ENCODE measurements at places on chromosomes 6 and 20.
A peak's percentile ranks its signal among the peaks of the same experiment; 100 is the strongest.

DNA sequence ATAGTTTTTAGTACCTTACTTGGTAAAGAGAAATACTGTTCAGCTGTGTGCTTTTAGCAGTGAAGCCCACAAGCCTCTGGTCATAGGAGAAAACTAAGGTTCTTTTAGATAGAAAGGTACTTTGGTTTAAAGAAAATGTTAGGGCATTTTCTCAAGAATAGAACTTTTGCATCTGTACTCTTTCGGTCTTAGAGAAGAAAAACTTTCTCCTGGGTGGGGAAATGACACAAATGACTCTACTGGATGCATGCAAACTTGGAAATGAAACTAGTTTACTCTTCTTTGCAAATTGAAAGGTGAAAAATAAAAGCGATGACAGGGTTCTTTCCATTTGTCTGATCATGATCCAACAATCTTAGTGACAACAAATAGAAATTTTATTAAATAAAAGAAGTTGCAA is 2.1 kb upstream of the TMEM217 start:
- peaks cover 53% of the 10 kb centered on the region for H3K4me1 ChIP-seq
- no peaks in the 10 kb centered on the region for H3K27me3 ChIP-seq
- DNase-seq, result no peak

DNA sequence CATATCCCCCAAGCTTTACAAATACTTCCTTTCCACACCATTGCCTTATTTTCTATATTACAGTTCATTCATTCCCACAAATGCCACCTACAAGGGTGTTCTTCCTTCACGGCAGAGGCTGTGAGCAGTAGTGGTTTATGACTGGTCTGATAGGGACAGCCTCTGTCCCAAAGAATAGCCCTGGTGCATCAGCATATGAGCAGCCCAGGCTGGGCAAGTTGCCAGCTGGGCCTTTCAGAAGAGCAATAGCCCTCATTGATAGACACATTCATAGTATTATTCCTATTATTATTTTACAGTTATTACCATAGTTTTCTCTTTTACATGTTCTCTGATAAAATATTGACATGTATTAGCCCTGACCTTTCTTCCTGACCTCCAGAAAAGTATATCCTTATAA is 149.9 kb downstream of the MMS22L start:
- no peaks in the 10 kb centered on the region for H3K4me1 ChIP-seq
- no peak overlapping the region for H3K27ac ChIP-seq
- DNase-seq, result no peak
- no peaks in the 10 kb centered on the region for H3K36me3 ChIP-seq

- H3K4me3 ChIP-seq, result no peak overlapping the region
- H3K4me1 ChIP-seq, result peaks cover 5% of the 10 kb centered on the region
Observed at GRCh38 chr20:41100001-41100480, 37.3 kb upstream of the PLCG1 start.

GRCh38 chr20:38094373-38094891 is 60.9 kb downstream of the RPRD1B start:
- H3K4me3 ChIP-seq, result no peak overlapping the region
- peaks cover 39% of the 10 kb centered on the region for H3K36me3 ChIP-seq

GRCh38 chr20:25288291-25289181 is 40.7 kb downstream of the PYGB start:
- H3K27me3 ChIP-seq, result no peaks in the 10 kb centered on the region
- peaks cover 31% of the 10 kb centered on the region for H3K36me3 ChIP-seq
- H3K27ac ChIP-seq, result no peak overlapping the region
- no peak overlapping the region for H3K4me3 ChIP-seq
- DNase-seq, result no peak
- no peaks in the 10 kb centered on the region for H3K4me1 ChIP-seq

- H3K4me1 ChIP-seq, result no peaks in the 10 kb centered on the region
- no peak for DNase-seq
- peaks cover 8% of the 10 kb centered on the region for H3K27me3 ChIP-seq
- no peak overlapping the region for H3K27ac ChIP-seq
- no peaks in the 10 kb centered on the region for H3K36me3 ChIP-seq
- H3K4me3 ChIP-seq, result no peak overlapping the region
Observed at GRCh38 chr6:47355496-47355895, 45.8 kb upstream of the TNFRSF21 start.

- no peak overlapping the region for H3K4me3 ChIP-seq
- no peak for DNase-seq
- H3K4me1 ChIP-seq, result peaks cover 4% of the 10 kb centered on the region
- no peak overlapping the region for H3K27ac ChIP-seq
- no peaks in the 10 kb centered on the region for H3K36me3 ChIP-seq
Observed at GRCh38 chr6:70531133-70531532, 35.6 kb upstream of the SDHAF4 start.

GRCh38 chr20:45346291-45346718 is 1.9 kb downstream of the SDC4 start:
- DNase-seq, result no peak
- peak overlapping the region; percentile 87 for H3K4me3 ChIP-seq
- H3K36me3 ChIP-seq, result peaks cover 45% of the 10 kb centered on the region
- H3K27ac ChIP-seq, result peak overlapping the region; percentile 50

DNA sequence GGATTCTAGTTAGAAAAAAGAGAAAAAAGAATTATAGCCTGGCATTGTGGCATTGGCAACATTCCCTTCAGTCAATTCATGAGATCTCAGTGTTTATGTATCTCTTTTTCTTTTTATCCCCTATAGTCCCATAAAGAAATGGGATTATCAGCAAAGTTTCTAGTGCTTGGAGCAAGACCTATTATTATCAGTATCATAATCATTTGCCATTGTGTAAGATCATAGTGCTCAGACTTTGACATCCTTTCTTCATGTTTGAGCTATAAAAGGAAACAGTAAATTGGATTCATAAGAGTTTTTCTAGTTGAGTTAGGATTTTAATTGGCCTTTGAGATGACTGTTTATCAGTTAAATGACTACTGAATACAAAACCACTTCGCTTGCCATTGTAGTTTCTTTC is 295.6 kb downstream of the GRIK2 start:
- H3K4me1 ChIP-seq, result no peaks in the 10 kb centered on the region
- no peaks in the 10 kb centered on the region for H3K36me3 ChIP-seq
- H3K27ac ChIP-seq, result no peak overlapping the region
- no peak for DNase-seq
- no peaks in the 10 kb centered on the region for H3K27me3 ChIP-seq

DNA sequence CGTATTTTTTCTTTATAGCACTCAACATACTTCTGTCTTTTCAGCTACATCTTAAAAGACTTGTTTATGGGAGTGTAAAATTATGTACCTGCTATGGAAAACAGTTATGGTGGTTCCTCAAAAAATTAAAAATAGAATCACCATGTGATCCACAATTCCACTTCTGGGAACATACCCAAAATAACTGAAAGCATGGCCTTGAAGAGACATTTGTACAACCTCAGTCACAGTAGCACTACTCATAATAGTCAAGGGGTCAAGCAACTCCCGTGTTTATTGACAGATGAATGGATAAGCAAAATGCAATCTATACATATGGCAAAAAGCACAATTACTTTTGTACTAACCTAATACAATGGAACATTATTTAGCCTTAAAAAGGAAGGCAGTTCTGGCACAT is 74.5 kb downstream of the METTL24 start:
- H3K4me1 ChIP-seq, result no peaks in the 10 kb centered on the region
- DNase-seq, result no peak
- H3K36me3 ChIP-seq, result no peaks in the 10 kb centered on the region
- no peak overlapping the region for H3K4me3 ChIP-seq
- H3K27me3 ChIP-seq, result peaks cover 3% of the 10 kb centered on the region

GRCh38 chr6:26284537-26285142 is 80.4 kb upstream of the BTN3A2 start:
- peaks cover 2% of the 10 kb centered on the region for H3K27me3 ChIP-seq
- peaks cover 33% of the 10 kb centered on the region for H3K4me1 ChIP-seq
- peak overlapping the region; percentile 95 for H3K27ac ChIP-seq
- peak; percentile 47 for DNase-seq
- H3K36me3 ChIP-seq, result peaks cover 13% of the 10 kb centered on the region

DNA sequence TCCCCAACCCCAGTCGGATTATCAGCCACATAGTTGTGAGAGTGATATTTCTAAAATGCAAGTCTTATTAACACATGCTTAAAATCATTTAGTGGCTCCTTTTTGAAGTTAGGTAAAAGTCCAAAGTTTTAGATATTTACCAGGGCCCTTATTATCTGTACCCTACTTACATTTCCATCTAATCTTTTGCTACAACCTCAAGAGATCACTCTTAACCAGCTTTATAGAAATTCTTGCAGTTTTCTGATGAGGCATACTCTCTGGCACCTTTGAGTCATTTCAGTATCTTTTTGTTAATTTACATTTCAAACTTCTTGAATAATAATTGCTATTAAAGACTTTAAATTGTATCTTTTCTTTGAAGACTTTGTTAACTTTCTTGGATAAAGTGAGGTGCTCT is 453.3 kb downstream of the RFPL4B start:
- DNase-seq, result no peak
- H3K27me3 ChIP-seq, result no peaks in the 10 kb centered on the region
- H3K36me3 ChIP-seq, result no peaks in the 10 kb centered on the region
- H3K4me1 ChIP-seq, result no peaks in the 10 kb centered on the region

- peaks cover 6% of the 10 kb centered on the region for H3K36me3 ChIP-seq
- peak overlapping the region; percentile 98 for H3K27ac ChIP-seq
- H3K4me1 ChIP-seq, result peaks cover 44% of the 10 kb centered on the region
- H3K4me3 ChIP-seq, result peak overlapping the region; percentile 86
- H3K27me3 ChIP-seq, result no peaks in the 10 kb centered on the region
- peak; percentile 83 for DNase-seq
Observed at GRCh38 chr20:47727170-47727880, 58.0 kb downstream of the SULF2 start.

- no peak overlapping the region for H3K27ac ChIP-seq
- no peaks in the 10 kb centered on the region for H3K36me3 ChIP-seq
- H3K4me1 ChIP-seq, result peaks cover 4% of the 10 kb centered on the region
- DNase-seq, result no peak
- no peaks in the 10 kb centered on the region for H3K27me3 ChIP-seq
- no peak overlapping the region for H3K4me3 ChIP-seq
Observed at GRCh38 chr6:149306967-149307366, 10.5 kb upstream of the TAB2 start.

GRCh38 chr6:154239392-154239791 is 117.2 kb downstream of the IPCEF1 start:
- no peak for DNase-seq
- H3K4me1 ChIP-seq, result peaks cover 42% of the 10 kb centered on the region
- H3K27ac ChIP-seq, result no peak overlapping the region
- no peak overlapping the region for H3K4me3 ChIP-seq
- peaks cover 20% of the 10 kb centered on the region for H3K36me3 ChIP-seq

- H3K36me3 ChIP-seq, result no peaks in the 10 kb centered on the region
- no peak overlapping the region for H3K4me3 ChIP-seq
- peaks cover 24% of the 10 kb centered on the region for H3K4me1 ChIP-seq
Observed at GRCh38 chr6:145863988-145864616, 49.5 kb upstream of the FBXO30 start.

GRCh38 chr6:148776321-148777308 is 29.8 kb downstream of the UST start:
- peaks cover 14% of the 10 kb centered on the region for H3K27me3 ChIP-seq
- peaks cover 10% of the 10 kb centered on the region for H3K4me1 ChIP-seq
- no peaks in the 10 kb centered on the region for H3K36me3 ChIP-seq
- H3K27ac ChIP-seq, result no peak overlapping the region
- H3K4me3 ChIP-seq, result no peak overlapping the region
- DNase-seq, result no peak

DNA sequence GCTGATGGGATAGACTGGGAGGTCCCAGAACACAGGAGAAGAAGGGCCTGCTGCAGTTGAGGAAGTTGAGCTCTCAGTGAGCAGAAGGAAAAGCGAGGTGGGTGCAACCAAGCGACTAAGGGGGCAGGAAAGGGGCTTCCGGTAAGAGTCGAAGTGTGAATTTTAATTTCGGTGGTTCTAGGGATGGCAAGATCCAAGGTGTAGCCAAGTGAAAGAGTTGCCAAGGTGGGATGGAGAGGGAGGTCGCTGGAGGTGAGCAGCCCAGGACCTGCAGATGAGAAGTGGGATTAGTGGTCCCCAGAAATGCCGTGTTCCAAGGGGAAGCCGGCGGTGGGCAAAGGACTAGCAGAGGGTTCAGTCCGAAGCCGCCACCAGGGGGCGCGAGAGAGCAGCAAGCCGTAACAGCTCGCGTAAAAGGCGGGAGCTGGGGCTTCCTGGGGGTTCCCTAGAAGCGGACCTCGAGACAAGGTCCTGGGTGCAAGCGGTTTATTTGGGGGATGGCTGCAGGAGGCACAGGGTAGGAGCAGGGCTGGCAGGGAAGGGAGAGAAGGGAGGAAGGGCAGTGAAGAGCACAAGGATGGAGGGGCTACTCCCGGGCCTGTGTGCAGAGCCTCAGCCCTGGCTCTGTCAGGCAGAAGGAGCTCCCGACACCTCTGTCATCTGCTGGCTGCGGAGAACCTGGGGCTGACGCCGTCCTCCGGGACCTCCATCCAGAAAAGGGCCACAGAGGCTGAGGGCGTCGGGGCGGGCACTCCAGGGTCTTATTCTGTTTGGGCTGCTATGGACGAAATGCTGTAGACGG is 103.6 kb downstream of the PAX1 start:
- H3K4me1 ChIP-seq, result no peaks in the 10 kb centered on the region
- H3K4me3 ChIP-seq, result no peak overlapping the region
- H3K27me3 ChIP-seq, result no peaks in the 10 kb centered on the region
- peak; percentile 14 for DNase-seq
- H3K27ac ChIP-seq, result no peak overlapping the region

- no peak overlapping the region for H3K4me3 ChIP-seq
- no peaks in the 10 kb centered on the region for H3K36me3 ChIP-seq
- peaks cover 14% of the 10 kb centered on the region for H3K27me3 ChIP-seq
- H3K4me1 ChIP-seq, result peaks cover 24% of the 10 kb centered on the region
- no peak for DNase-seq
Observed at GRCh38 chr20:51703400-51704287, 64.5 kb downstream of the ATP9A start.

- DNase-seq, result no peak
- H3K36me3 ChIP-seq, result no peaks in the 10 kb centered on the region
- no peaks in the 10 kb centered on the region for H3K4me1 ChIP-seq
- H3K27me3 ChIP-seq, result peaks cover 5% of the 10 kb centered on the region
Observed at GRCh38 chr6:43120944-43121913, 45.1 kb downstream of the PTK7 start.

DNA sequence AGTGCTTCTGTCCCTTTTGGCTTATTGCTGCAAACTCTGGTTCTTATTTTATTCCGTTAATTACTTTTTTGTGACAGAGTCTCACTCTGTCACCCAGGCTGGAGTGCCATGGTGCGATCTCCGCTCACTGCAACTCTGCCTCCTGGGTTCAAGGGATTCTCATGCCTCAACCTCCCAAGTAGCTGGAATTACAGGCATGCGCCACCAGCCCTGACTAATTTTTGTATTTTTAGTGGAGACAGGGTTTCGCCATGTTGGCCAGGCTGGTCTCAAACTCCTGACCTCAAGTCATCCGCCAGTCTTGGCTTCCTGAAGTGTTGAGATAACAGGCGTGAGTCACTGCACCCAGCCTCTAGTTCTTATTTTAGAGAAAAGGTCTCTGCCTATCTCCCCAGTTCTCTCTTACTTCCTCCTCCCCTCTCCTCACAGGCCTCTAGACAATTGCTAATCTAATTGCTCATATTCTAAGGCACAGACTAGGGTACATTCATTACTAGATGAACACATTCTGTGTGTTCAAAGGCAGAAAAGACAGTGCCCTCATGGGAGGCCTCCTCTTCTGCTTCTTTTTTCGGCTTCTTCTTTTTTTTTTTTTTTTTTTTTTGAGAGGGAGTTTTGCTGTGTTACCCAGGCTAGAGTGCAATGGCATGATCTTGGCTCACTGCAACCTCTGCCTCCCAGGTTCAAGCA is 27.0 kb downstream of the EDEM2 start:
- H3K4me1 ChIP-seq, result peaks cover 7% of the 10 kb centered on the region
- H3K36me3 ChIP-seq, result peaks cover 82% of the 10 kb centered on the region
- DNase-seq, result no peak
- H3K27ac ChIP-seq, result peak overlapping the region; percentile 35
- H3K4me3 ChIP-seq, result no peak overlapping the region

Data from activated T-helper 2 cell treated with anti-CD3 and anti-CD28 coated beads, Interferon-gamma antibody, Interleukin-2, Interleukin-4, amounts not matched to agents 10 μg/mL and 5 μg/mL and 100 μg/mL, durations not matched to agents 14 hours and 24 hours and 36 hours (primary cell).